ENCODE measurements at places on chromosomes 7 and 10. TPM values are rescaled to one million over a fixed set of nuclear protein-coding genes. Genes with fewer than 3 reads are reported as not detected.

- H3K4me1 ChIP-seq: no peaks in the 10 kb centered on the region
- no peak for DNase-seq
- no peak overlapping the region for H3K4me3 ChIP-seq
- H3K36me3 ChIP-seq: peaks cover 37% of the 10 kb centered on the region
- no peaks in the 10 kb centered on the region for H3K27me3 ChIP-seq
- peak overlapping the region; percentile 21 for H3K27ac ChIP-seq
These were observed 20.7 kb upstream of the ZNF212 start for GRCh38 chr7:149218469-149219420.

DNA sequence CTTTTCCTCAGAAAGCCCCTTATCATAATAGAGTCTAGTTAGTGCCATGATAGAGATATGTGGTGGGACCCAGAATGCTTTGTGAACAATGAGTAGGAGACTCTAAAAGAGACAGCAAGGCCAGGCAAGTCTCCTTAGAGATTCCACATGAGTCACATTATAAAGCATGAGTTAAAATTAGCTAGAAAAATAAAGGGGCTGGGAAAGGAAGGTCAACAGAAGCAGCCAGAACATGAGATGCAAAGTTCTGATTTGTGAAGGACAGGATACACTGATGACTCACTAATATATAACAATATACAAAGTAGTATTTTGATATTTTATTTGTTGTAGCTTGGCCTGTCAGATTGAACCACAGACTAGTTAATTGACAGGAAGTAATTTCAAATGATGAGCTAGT is 25.3 kb upstream of the SNX13 start:
- no peaks in the 10 kb centered on the region for H3K36me3 ChIP-seq
- no peak for DNase-seq
- no peak overlapping the region for H3K27ac ChIP-seq
- H3K4me3 ChIP-seq: no peak overlapping the region
- H3K27me3 ChIP-seq: no peaks in the 10 kb centered on the region

DNA sequence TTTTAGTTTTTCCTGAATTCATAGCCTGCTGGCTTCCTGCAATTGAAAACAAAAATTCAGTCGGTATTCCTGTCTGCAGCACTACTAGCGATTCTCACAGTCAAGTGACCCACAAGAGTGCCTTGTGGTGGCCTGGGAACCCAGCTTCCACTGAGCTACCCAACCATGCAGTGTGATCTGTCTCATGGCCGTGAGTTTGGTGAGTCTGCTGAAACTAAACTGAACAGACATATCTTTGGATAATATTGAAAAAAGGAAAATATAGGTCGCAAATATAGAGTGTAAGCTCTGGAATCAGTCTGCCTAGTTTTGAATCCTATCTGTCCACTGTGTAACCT is 18.1 kb downstream of the ZNF786 start:
- H3K27me3 ChIP-seq: no peaks in the 10 kb centered on the region
- H3K4me1 ChIP-seq: no peaks in the 10 kb centered on the region
- H3K4me3 ChIP-seq: no peak overlapping the region
- H3K36me3 ChIP-seq: peaks cover 26% of the 10 kb centered on the region
- no peak for DNase-seq

DNA sequence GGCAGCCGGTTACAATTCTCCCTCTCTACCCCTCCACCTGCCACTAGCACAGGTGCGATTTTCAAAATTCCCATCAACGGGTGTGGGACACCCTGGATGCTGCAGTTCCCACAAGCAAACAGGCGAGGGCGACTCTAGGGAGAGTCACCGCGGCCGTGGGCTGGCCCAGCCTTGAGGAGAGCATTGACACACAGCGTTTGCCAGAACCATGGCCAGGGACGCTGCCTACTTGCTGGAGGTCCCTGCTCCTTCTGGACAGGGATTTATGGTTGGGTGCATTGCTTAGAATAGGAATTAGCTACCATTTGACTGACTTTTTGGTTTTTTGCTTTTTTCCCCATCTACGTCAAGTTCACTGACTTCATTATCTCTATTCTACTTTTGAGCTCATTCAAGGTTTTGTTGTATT is 19.0 kb upstream of the CLDN4 start:
- DNase-seq: peak; percentile 60
- peaks cover 3% of the 10 kb centered on the region for H3K27me3 ChIP-seq
- H3K4me1 ChIP-seq: peaks cover 2% of the 10 kb centered on the region
- no peak overlapping the region for H3K27ac ChIP-seq
- H3K4me3 ChIP-seq: no peak overlapping the region

DNA sequence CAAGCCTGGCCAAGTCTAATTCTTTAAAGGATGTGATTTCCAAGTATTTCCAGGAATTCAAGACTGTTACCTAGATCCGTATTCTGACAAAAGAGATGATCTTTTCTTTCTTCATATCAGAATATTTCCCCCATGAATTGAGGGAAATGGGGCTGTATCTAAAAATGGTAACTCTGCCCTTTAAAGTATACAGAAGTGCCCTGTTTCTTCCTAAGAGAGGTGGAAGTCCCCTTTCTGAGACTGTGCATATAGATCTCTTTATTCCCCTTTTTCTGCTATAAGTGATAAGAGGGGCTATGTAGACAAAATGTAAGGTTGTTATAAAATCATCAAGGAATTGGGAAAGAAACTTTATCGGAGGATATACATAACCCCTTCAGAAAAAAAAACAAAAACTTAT is 287.1 kb upstream of the KAT6B start:
- H3K27me3 ChIP-seq: no peaks in the 10 kb centered on the region
- H3K27ac ChIP-seq: no peak overlapping the region
- peaks cover 2% of the 10 kb centered on the region for H3K36me3 ChIP-seq
- no peak for DNase-seq
- H3K4me1 ChIP-seq: no peaks in the 10 kb centered on the region

Gene IFRD1
- total RNA-seq: 76.6 TPM

DNA sequence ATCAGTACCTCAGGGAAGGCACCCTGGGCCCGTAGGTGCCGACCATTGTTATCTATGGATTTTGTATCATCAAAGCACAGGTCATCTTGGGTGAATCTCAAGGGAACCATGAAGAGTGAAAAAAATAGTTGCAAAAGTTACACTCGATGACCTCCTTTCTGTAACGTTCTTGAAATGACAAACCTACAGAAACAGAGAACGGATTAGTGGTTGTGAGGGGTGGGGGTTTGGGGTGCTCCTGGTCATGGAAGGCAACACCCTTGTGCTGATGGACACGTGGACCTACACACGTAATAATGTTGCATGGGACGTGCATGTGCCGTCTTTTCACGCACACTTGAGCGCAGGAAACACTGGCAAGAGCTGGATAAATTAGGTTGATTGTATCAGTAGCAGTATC is 655.9 kb downstream of the SDK1 start:
- H3K27me3 ChIP-seq: no peaks in the 10 kb centered on the region
- H3K4me1 ChIP-seq: peaks cover 9% of the 10 kb centered on the region
- H3K4me3 ChIP-seq: no peak overlapping the region
- H3K27ac ChIP-seq: no peak overlapping the region

Gene CDC14C
- 0.22 TPM for total RNA-seq

Gene MLXIPL
- total RNA-seq: 48.6 TPM

- peaks cover 4% of the 10 kb centered on the region for H3K36me3 ChIP-seq
- no peak for DNase-seq
- no peaks in the 10 kb centered on the region for H3K27me3 ChIP-seq
- H3K4me1 ChIP-seq: peaks cover 12% of the 10 kb centered on the region
These were observed 119.3 kb downstream of the SH3PXD2A start for GRCh38 chr10:103736044-103736443.

- no peak overlapping the region for H3K4me3 ChIP-seq
- H3K27me3 ChIP-seq: peaks cover 12% of the 10 kb centered on the region
- no peak for DNase-seq
- H3K4me1 ChIP-seq: no peaks in the 10 kb centered on the region
These were observed 8.6 kb upstream of the IRF5 start for GRCh38 chr7:128928882-128929788.

GRCh38 chr10:125629758-125630376 is 53.1 kb downstream of the TEX36 start:
- H3K36me3 ChIP-seq: no peaks in the 10 kb centered on the region
- H3K27me3 ChIP-seq: peaks cover 18% of the 10 kb centered on the region
- no peak overlapping the region for H3K4me3 ChIP-seq
- DNase-seq: no peak

- H3K27me3 ChIP-seq: peaks cover 24% of the 10 kb centered on the region
- DNase-seq: no peak
- no peaks in the 10 kb centered on the region for H3K4me1 ChIP-seq
- no peak overlapping the region for H3K27ac ChIP-seq
- H3K36me3 ChIP-seq: peaks cover 3% of the 10 kb centered on the region
These were observed 47.9 kb downstream of the CELF2 start for GRCh38 chr10:11065567-11065966.

Gene CYP3A4
- not detected for total RNA-seq

DNA sequence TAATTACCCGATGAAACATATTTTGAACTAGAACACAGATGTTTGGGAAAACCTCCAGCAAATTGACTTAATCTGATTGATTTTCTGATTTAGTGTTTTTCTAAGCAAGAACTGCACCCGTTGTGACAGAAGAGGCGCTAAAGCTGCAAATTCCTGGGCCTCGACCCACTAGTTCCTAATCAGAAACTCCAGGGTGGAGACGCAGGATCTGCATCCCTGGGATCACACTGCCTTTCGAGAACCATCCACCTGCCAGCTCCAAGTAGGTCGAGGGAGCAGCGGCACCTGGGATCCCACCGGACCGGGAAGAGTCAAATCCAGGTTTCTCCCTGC is 136.8 kb upstream of the CDCA7L start:
- peaks cover 25% of the 10 kb centered on the region for H3K27me3 ChIP-seq
- peak overlapping the region; percentile 95 for H3K27ac ChIP-seq
- peaks cover 10% of the 10 kb centered on the region for H3K4me1 ChIP-seq
- no peak for DNase-seq
- peak overlapping the region; percentile 82 for H3K4me3 ChIP-seq

- no peaks in the 10 kb centered on the region for H3K27me3 ChIP-seq
- H3K36me3 ChIP-seq: no peaks in the 10 kb centered on the region
- no peaks in the 10 kb centered on the region for H3K4me1 ChIP-seq
- no peak for DNase-seq
- no peak overlapping the region for H3K27ac ChIP-seq
- H3K4me3 ChIP-seq: no peak overlapping the region
These were observed 63.2 kb downstream of the GPR37 start for GRCh38 chr7:124702385-124702784.

GRCh38 chr10:507908-508444 is 181.5 kb downstream of the DIP2C start:
- no peak for DNase-seq
- H3K27ac ChIP-seq: peak overlapping the region; percentile 42
- no peaks in the 10 kb centered on the region for H3K27me3 ChIP-seq
- peaks cover 23% of the 10 kb centered on the region for H3K4me1 ChIP-seq
- H3K4me3 ChIP-seq: no peak overlapping the region

Gene KLHDC10
- 50.1 TPM for total RNA-seq

- H3K4me3 ChIP-seq: no peak overlapping the region
- H3K27ac ChIP-seq: peak overlapping the region; percentile 83
- H3K4me1 ChIP-seq: peaks cover 42% of the 10 kb centered on the region
- DNase-seq: no peak
- no peaks in the 10 kb centered on the region for H3K27me3 ChIP-seq
- no peaks in the 10 kb centered on the region for H3K36me3 ChIP-seq
These were observed 7.5 kb upstream of the TECTB start for GRCh38 chr10:112275512-112276245.

Gene ZNF365
- not detected for total RNA-seq

GRCh38 chr10:26860102-26860442 is 686 bp downstream of the ABI1 start:
- no peaks in the 10 kb centered on the region for H3K36me3 ChIP-seq
- peak overlapping the region; percentile 100 for H3K4me3 ChIP-seq
- no peaks in the 10 kb centered on the region for H3K27me3 ChIP-seq
- H3K4me1 ChIP-seq: peaks cover 14% of the 10 kb centered on the region
- peak; percentile 45 for DNase-seq
- H3K27ac ChIP-seq: peak overlapping the region; percentile 98

Gene SFTPD
- 0.40 TPM for total RNA-seq

DNA sequence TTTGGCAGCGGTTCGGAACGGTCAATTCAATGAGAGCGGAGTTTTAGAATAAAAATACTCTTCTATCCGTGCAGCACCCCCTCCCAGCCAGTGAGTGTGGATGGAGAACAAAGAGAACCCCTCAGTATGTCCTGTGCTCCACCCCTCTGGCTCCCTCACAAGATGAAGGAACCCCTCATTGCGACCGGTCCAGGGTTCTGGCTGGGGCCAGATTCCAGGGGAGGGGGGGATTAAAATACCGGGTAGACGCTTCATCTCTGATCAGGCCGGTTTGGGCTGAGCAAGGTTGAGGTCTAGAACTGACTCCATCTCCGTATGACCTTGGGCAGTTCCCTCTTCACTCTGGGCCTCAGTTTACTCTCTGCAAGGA is 5.9 kb downstream of the CYP26C1 start:
- H3K4me3 ChIP-seq: no peak overlapping the region
- peaks cover 83% of the 10 kb centered on the region for H3K27me3 ChIP-seq
- peaks cover 14% of the 10 kb centered on the region for H3K4me1 ChIP-seq
- peaks cover 9% of the 10 kb centered on the region for H3K36me3 ChIP-seq

DNA sequence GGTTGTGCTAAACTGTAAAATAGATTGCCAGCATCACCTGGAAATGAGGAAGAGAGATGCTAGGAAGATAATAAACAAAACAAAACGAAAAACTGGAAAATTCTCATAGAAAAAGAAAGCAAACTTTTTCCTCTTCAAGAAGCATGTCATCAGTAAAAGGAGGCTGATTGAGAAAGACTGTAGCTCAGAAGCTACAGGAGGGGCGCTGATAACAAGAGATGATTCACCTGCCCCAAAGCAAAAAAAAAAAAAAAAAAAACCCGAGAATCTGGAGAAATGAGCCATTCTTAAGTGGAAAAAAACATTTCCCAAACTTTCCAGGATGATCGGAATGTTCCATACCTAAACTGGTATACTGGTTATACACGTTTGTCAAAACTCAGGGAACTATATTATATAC is 130.5 kb upstream of the C1QL3 start:
- DNase-seq: no peak
- peaks cover 17% of the 10 kb centered on the region for H3K4me1 ChIP-seq
- no peak overlapping the region for H3K4me3 ChIP-seq

Gene UTF1
- not detected for total RNA-seq

- H3K36me3 ChIP-seq: no peaks in the 10 kb centered on the region
- H3K4me3 ChIP-seq: no peak overlapping the region
- no peak for DNase-seq
- no peaks in the 10 kb centered on the region for H3K27me3 ChIP-seq
- H3K4me1 ChIP-seq: peaks cover 22% of the 10 kb centered on the region
These were observed 188.3 kb downstream of the DGKB start for GRCh38 chr7:14714161-14714728.

DNA sequence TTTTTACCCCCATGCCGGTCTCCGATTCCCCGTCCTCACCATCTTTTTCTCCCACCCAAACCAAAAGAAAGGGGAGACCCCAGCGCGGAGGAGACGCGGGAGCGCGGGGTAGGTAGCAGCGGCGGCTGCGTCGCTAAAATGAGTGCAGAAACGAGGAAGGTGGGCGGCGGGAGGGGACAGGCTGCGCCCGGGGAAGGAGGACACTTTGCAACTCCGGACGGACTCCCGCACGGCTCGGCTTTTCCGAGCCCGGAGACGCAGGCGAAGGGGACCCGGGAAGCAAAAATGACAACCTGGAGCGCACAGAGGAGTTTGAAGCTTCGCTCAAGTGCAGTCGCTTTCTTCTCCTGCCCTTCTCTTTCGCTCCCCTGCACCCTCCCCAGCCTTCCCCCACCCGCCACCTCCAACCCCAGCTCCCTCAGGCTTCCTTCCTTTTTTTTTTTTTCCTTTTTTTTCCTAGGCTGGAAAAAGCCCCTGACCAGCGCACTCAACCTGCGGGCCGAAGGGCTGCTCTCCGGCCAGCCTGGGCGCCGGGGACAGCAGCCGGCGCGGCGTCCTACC is 453 bp downstream of the SFMBT2 start:
- no peak for DNase-seq
- no peaks in the 10 kb centered on the region for H3K36me3 ChIP-seq

Data from progenitor cell of endocrine pancreas (in vitro differentiated cells).